ENCODE measurements at places on chromosomes 12 and 14.

DNA sequence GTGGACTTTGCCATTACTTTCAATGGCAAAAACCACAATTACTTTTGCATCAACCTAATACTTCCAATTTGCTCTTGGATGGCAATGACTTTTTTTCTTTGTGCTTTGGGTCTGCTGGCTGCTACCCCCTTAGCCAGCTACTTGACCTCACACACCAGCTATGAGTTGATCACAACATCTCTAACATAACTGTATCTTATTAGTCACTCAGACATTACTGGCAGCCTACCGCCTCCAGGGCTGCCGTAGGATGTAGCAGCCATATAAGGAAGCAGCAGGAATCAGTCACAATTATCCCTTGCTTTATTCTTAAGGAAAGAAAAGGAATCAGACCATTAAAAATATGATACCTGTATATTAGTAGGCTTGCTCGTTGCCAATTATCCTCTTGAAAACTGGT, 260.5 kb downstream of the ADAMTS20 start:
- DNase-seq, result no peak

- DNase-seq, result no peak
These were observed 47.7 kb downstream of the STON2 start for GRCh38 chr14:81352413-81352812.

DNA sequence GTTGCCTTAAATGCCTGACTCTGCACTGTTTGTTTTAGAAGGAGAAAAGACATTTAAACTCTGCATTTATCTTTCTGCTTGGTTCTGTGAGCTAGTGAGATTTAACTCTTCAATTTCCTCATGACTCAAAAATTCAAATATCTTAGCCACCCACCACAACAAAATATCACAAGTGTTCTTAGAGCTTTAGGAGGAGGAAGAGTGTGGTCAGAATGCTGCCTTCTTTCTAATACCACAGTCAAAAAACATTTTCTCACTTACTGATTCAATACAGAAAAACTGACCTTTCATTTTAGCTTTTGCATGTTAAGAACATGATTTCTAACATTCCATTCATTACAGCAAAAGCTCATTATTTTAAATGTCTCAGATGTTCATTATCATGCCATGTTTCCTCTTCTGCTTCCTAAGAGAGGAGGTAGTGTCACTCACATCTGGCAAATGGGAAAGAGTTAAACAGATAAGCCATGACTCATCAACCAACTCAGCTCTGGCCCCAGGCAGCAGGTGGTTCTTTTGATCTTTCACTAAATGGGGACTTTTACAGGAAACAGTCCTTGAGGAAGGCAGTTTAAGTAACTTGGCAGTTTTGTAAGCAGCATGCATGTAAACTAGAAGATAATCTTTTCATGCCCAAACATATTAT, 56.4 kb upstream of the RNU6-8 start:
- DNase-seq, result no peak

GRCh38 chr12:3869433-3869832, 3.8 kb downstream of the PARP11 start:
- no peak for DNase-seq

DNA sequence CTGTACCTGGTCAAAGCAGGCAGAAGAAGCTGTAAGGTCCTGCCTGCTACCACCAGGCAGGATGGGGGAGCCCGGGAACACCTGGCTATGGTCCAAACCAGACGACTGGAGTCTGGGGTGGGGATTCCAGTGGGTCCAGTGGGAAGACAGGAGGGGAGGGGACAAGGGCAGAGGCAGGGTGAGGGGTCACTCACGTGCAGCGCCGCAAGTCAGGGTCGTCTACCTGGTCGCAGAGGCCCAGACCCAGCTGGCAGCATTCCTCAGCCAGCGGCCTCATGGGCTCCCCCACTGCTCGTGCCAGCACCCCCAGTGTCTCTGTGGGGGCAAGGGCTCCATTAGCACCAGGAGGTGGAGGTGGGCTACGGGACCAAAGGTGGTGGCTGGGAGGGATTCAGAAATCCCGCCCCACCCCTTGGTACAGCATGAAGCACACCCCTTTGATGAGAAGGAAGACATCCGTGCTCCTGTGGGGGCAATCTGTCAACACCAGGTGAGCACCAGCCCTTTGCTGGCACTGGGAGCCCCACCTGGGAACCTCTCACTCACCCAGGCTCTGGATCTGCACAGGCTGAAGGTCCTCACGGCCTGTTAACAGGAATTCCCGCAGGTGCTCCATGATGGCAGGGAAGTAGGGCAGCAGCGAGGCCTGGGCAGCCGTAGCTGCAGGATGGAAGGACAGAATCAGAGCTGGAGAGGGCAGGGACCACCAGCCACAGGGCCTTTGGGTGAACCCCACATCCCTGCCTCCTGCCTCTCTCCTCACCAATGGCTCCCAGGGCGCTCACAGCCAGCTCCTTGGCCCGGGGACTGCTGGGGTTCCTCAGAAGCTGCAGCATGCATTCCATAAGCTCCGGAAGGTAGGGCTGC, 4.3 kb downstream of the IPO4 start:
- DNase-seq, result no peak

- DNase-seq, result peak; percentile 46
These were observed 4.6 kb upstream of the LRRC23 start for GRCh38 chr12:6899837-6900519.

GRCh38 chr14:20508367-20508766, 3.0 kb downstream of the RNASE10 start:
- no peak for DNase-seq

DNA sequence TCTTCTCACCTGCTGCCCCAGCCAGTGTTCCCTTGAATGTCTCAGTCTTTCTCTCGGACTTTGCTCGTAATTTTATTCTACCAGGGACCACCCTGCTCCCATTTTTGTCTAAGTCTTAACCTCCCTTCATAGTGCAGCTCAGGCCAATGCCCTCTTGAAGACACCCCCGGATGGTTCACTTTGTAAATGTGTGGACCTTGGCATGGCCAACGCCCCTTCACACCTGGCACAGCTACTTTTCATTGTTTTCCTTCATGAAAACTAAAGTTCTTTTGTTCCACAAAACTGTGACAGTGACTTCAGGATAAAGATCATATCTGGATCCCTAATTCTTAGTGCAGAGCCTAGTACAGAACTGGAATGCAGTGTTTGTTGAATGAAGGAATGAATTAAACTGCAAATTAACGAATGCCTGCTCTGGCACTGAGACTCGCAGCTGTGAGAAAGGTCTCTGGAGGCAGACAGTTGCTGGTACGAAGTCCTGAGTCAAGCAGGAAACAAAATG, 3.5 kb upstream of the RNASE4 start:
- DNase-seq, result no peak

DNA sequence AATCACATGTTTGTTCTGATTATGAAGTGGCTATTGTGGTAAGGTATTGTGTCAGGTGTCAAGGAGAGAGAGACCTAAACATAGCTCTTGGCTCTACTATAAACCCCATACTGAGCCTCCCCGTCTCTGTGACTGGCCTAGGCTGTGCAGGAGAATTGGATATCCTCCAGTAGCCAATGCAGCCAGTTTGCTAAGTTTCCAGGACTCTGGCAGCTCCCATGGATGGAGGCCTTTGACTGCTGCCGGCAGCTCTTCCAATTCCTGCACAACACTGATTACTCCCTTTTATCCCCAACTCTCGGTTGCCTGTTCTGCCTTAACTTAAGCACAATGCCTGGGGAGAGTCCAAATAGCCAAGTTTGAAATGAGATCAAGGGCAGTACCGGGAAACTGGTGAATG, 59.3 kb downstream of the ABCC9 start:
- DNase-seq, result peak; percentile 17

DNA sequence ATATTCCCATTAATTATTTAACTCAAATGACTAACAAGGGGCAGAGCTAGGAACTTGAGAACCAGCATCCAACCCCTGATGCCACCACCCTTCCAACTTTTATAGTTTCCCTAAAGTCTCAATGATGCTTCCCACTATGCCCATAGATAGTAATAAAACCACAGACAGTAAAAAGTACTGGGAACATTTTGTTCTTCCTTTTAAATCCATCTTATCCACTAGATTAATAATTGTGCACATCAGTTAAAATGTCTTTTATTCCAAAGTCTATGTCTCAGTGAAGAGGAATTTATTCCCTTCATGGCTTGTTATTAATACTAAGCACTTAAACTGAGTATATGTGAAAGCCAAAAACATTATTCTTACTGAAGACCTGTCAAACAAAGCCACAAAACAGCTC, 45.8 kb downstream of the SINHCAF start:
- no peak for DNase-seq

GRCh38 chr12:42070036-42070435, 74.6 kb downstream of the GXYLT1 start:
- DNase-seq, result no peak

GRCh38 chr14:47557894-47558293, 117.5 kb downstream of the MDGA2 start:
- DNase-seq, result no peak

- peak; percentile 38 for DNase-seq
These were observed 56.6 kb downstream of the CALM1 start for GRCh38 chr14:90453401-90453951.

GRCh38 chr12:53065975-53066931, 12.9 kb downstream of the SPRYD3 start:
- peak; percentile 55 for DNase-seq

GRCh38 chr14:104132981-104133380, 5.4 kb upstream of the KIF26A start:
- no peak for DNase-seq

- no peak for DNase-seq
These were observed 140.7 kb upstream of the PRICKLE1 start for GRCh38 chr12:42730291-42730690.

GRCh38 chr12:20210621-20211215, 157.6 kb upstream of the PDE3A start:
- no peak for DNase-seq

GRCh38 chr14:92553438-92553837, 39.9 kb downstream of the RIN3 start:
- no peak for DNase-seq

GRCh38 chr12:6766651-6767349, 637 bp downstream of the PTMS start:
- DNase-seq, result peak; percentile 51

- DNase-seq, result no peak
These were observed 85.2 kb downstream of the CAND1 start for GRCh38 chr12:67354322-67354721.

GRCh38 chr12:19498099-19498498, 58.8 kb downstream of the AEBP2 start:
- no peak for DNase-seq

DNA sequence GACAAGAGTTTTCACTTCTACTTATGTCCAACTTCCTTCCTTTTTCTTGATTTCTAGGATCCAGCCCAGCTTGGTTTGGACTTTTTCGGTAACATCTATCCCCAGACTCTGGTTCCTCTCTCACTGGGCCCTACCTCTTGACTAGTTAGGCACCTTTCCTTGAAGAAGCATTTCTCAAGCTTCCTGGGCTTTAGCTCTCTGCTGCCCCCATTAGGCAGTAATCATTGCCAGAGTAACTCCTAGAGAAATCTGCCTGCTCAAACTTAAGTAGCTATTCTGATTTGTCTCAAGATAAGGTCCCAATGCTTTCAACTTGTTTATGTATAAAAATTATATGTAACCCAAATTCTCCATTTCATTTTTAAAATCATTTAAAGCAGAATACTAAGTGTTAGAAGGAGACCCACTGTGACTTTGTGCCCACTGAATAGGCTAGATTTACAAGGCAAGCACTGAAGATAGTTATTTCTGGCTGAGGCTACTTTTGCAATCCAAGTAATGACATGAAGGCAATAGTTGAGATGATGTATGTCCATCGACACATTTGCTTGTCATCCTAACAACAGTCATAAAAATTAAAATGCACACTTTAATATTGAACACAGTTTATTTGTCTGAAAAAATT, 275.0 kb upstream of the G2E3 start:
- no peak for DNase-seq
